ENCODE measurements at places on chromosomes 12 and 14.
A peak's percentile ranks its signal among the peaks of the same experiment; 100 is the strongest.

DNA sequence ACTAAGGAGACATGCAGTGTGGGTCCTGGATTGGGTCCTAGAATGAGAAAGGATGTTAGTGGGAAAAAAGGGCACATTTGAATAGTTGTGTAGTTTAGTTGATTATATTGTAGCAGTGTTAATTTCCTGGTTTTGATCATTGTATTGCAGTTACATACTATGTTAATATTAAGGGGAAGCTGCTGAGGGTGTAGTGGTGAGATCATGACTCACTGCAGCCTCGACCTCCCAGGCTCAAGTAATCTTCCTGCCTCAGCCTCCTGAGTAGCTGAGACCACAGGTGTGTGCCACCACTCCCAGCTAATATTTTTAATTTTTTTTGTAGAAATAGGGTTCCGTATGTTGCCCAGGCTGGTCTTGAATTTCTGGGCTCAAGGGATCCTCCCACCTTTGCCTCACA lies 21.7 kb downstream of the BORCS5 start:
- DNase-seq, result no peak

GRCh38 chr14:68702135-68702534 lies 90.7 kb downstream of the ZFP36L1 start:
- no peak for DNase-seq

- DNase-seq, result no peak
Measured at GRCh38 chr12:116332705-116333380, 55.4 kb upstream of the MED13L start.

- peak; percentile 8 for DNase-seq
Measured at GRCh38 chr14:41607966-41608663, 1.4 kb downstream of the LRFN5 start.

DNA sequence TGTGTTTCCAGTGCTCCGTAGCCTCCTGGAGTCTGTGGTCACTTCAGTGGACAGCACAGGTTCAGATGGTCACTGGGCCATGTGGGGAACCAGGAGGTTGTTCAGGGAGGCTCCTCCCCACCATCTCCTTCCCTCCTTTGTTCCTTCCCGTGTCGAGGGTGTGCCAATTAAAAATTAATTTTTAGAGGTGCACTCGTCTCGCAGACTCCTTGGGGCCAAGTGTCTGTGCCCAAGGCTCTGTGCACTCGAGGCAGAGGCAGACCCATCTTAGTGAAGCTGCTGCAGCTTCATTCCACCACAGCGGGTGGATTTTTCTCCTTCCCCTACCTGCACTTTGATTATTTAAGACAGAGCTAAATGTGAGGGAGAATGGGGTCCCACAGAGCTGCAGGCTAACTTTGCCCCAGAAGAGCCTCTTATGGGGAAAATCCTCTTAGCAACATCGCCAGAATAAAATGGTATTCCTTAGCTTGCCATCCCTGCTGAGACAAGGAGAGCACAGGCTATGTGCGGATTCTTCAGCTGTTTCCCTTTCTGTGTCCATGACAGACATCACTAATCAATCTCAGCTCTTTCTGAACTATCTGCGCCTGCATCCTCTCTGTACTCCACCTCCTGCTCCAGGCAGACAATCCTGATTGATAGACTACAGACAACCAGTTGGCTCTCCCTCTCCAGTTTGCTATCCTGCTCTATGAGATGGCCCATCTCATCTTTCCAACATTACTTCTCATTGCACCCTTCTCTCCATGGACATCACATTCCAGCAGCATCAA lies 159.5 kb downstream of the VRK1 start:
- DNase-seq, result no peak

DNA sequence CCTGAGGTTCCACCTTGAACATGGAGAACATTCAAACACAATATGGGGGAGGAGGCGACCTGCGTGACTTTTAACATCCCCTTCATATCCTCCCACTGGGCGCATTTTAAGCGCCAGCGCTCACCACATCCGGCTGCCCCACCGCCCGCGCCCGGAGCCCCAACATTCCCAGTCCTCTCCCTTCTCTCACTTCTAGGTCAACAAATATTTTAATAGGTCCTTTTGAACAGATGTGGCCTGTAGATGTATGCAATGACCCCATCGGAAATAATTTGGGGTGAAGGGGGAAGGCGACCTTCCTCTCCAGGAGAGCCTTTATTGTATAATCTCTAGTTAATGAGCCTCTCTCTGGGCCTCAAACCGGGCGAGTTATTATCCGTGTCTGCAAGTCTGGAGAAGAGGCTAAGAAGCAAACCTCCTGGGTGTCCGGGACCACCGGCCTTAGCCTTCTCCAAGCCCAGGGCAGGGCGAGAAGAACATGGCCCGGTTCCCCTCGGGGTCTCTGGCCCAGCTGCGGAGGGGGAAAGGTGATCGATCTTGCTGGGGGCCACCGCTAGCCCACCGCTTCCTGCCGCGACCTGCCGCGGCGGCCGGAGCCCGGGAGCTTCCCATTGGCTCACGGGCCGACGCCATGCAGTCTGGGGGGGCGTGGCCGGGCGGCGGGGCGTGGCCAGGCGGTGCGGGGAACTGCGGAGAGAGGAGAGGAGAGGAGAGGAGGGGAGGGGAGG lies 83.2 kb upstream of the HMGA2 start:
- peak; percentile 10 for DNase-seq

DNA sequence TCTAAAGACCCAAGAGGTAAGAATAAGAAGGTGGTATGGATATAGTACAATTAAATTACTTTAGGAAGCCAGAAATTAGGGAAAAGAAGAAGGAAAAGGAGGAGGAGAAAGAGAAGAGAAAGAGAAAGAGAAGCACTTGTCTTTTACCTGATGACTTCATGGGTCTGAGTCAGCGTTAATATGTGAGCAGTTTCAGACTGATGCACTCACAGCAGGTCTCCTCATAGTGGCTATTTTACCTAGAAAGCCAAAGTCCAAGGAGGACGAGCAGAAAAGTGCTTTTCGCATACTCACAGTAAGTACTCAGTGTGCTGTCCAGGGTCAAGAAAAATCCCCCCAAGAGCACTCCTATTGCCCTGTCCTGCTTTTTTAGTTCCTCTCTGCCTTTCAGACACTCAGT lies 222.1 kb downstream of the C12orf42 start:
- DNase-seq, result no peak

- no peak for DNase-seq
Measured at GRCh38 chr12:52828591-52829021, 5.5 kb downstream of the KRT79 start.

- no peak for DNase-seq
Measured at GRCh38 chr14:66628636-66629035, 120.7 kb downstream of the GPHN start.

DNA sequence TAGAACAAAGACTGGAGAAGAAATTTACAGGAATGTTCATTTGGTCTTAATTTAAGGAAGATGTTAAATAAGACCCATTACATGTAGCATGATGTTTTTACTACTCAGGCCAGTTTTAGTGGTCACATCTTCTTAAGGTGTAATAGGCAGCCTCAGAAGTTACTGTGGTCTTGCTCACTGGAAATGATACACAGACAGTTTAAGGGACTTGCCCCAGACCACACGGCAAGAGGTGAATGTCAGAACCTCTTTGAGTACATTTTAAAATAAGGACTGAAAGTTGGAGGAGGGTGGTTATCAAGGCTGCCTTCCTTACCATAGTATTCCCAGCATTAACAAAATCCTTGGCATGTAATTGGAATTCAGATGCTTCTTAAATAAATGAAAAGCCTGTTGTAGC lies 37.9 kb downstream of the LRRK2 start:
- peak; percentile 24 for DNase-seq

DNA sequence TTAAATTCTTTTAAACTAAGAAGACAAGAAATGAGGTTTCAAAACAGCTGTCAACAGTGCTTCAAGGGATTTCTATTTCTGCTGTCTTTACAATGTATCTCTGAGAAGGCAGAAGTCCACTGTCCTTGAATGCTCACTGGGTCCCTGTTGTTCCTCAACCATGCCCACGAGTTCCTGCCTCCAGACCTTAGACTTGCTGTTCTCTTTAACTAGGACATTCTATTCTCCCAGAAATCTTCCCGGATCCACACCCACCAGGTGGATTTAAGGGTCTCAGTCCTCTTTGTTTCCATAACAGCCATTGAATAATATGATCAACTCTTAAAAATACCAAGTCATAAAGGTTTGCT lies 6.7 kb upstream of the SLC41A2 start:
- no peak for DNase-seq

DNA sequence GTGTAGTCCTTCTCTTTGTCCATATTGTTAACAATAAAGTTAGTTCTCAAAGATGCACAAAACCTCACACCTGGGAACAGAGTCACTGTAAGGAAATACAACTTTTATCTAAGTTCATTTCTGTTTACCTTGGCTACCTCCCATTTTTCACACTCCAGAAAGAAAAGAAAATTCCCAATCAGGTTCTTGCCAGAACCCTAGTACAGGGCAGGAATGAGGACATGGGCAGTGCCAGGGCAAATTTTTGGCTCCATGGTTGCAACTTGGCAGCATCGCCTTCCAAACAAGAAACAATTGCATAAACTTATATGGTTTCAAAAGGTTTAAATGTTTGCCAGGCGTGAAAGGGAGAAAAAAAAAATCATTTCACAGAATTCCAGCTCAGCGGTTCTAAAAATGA lies 296.3 kb upstream of the PRKD1 start:
- DNase-seq, result no peak

GRCh38 chr12:92987362-92987761 lies 58.3 kb upstream of the EEA1 start:
- peak; percentile 72 for DNase-seq

DNA sequence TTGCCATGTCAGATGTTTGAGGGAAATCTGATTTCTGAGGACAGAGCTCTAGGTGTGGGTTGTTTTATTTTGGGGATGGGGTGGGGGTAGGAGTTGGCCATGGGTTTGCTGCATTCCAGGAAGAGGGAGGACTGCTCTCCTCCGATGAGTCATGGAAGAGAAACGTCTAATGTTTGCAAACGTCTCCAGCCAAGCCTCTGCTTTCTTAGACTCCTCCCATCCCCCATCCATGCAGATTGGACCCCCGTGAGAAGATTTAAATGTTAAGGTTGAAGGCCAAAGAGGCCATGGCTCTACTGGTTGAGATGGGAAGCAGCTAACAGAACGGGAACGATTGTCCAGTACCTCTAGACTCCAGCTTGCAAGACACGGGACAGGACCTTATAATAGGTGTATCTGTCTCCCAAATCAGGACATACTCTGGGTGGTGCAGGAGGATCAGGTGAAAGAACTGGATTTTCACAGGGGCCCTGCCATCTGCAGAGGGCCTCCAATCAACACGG lies 11.4 kb upstream of the ATP2A2 start:
- DNase-seq, result no peak

- DNase-seq, result no peak
Measured at GRCh38 chr12:3700861-3701260, 52.0 kb downstream of the CRACR2A start.

- no peak for DNase-seq
Measured at GRCh38 chr14:105933238-105933637, 406.9 kb downstream of the TMEM121 start.

DNA sequence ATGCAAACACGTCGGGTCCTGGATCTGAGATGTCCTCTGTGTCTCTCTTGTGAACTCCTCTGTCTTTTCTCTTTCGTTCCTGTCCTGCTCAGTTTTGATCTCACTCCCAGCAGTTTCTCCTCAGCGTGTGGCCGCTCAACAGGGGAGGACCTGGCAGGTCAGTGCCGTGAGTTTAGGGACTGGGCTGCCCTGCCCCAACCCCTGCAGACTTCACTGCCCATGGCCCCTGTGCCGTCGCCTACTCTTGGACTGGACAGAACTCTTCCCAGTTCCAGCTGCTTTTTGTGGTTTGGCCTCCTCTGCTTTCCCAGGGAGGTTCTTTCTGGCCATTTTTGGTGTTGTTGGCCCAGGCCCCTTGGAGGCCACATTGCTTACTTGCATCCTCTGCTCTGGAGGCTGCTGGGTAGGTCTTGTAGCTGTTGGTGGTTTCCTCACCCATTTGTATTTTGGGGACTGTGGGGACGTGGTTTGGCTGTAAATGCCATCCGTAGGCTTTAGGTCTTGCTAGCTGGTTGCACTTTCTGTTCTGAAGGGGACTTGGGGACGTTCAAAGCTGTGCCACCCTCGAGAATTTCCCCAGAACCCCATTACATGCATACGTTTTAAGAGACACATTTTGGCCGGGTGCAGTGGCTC lies 20.0 kb upstream of the DNAH10 start:
- DNase-seq, result no peak

DNA sequence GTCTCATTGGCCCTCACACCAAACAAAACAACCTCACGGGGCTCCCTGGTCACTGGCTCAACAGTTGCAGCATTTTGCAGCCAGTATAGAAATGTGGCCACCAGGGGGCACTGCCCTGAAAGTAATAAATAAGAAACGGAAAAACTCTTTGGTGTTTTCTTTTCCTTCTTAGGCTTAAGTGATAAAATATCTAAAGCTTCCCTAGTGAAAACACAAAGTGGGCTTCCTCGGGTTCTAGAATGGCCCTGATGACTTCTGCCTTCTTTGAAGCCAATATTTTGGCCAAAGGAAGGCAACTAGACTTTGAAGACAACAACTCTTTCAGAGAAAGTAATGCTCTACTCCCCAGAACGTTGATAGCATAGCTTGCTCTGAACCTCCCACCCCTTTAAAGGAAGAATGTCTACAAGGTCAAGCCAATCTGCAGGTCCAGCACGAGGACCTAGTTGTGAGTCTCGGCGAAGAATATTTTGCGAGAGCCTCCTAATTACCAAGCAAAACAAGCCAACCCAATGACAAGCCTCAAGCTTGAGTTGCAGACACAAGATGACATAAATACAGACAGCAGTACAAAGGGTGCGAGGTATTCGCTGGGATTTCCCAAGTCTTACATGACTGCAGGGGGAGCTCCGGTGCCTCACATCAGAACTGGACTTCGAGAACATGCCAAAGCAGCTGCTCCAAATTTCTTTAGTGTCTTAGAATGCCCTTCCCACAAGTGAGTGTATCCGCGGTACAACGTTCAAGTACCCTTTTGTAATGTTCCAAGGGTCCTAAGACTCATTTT lies 2.6 kb downstream of the ITPK1 start:
- DNase-seq, result peak; percentile 82

DNA sequence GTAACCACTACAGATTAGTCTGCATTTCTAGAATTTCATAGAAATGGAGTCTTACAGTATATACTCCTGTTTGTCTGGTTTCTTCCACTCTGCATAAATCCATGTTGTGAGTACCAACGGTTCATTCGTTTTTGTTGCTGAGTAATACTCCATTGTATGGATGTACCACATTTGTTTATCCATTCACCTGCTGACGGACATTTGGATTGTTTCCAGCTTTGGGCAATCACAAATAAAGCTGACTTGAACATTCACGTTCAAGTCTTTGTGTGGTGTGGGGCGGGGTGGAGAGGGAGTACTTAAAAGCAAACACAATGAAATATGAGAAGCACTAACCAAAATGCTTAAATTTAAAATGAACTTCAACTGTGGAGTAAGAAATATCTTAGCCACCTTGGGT lies 7.1 kb downstream of the HECTD4 start:
- DNase-seq, result no peak

- DNase-seq, result no peak
Measured at GRCh38 chr12:43540470-43540869, 11.5 kb downstream of the ADAMTS20 start.

DNA sequence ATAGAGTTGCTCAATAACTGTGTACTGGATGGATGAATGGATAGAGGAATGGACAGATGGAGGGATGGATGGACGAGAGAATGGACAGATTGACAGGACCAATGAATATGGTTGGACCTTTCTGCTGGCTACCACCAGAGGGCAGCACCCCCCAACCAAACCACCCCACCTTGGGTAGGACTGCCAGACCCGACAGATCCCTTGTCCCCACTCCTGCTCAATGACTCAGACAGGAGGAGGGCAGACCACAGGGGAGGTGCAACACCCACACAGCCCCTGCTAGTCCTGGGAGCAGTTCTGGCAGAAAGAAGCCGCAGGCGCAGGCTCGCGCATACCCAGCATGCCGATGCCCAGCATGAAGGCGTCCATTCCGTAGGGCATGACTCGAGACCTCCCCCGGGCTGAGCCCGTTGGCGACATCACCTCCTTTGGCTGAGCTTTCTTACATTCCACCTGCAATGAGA lies 12.4 kb downstream of the MSI1 start:
- DNase-seq, result peak; percentile 78
